ENCODE measurements at places on chromosomes 7 and 10. TPM values are rescaled to one million over a fixed set of nuclear protein-coding genes. Genes with fewer than 3 reads are reported as not detected.

Gene IRF5
- 12.7 TPM for total RNA-seq

Gene VPS37D
- 1.1 TPM for total RNA-seq

Gene TBXAS1
- total RNA-seq, result 3.1 TPM

Gene FAM25A
- 6.8 TPM for total RNA-seq

Gene LEP
- total RNA-seq, result 1.0 TPM

Gene JAKMIP3
- total RNA-seq, result 0.07 TPM

Gene NPSR1
- not detected for total RNA-seq

Gene SLC18A3
- not detected for total RNA-seq

Gene VAX1
- total RNA-seq, result not detected

Gene GSDME
- 95.6 TPM for total RNA-seq

Gene LRRTM3
- 0.24 TPM for total RNA-seq

Gene PTPRE
- total RNA-seq, result 44.2 TPM

Gene NXPH1
- not detected for total RNA-seq

Gene ERLIN1
- total RNA-seq, result 31.5 TPM

Gene METTL27
- 13.0 TPM for total RNA-seq

Gene EGR2
- 1.2 TPM for total RNA-seq

Gene GIMAP4
- total RNA-seq, result not detected

Gene SPDYE11
- not detected for total RNA-seq

Gene OPN4
- not detected for total RNA-seq

Gene NPY4R
- not detected for total RNA-seq

Gene HOXA3
- 2.0 TPM for total RNA-seq

Gene TMEM213
- total RNA-seq, result not detected

Gene TFR2
- total RNA-seq, result 0.17 TPM

Gene TMEM270
- not detected for total RNA-seq

Gene CXCL12
- 0.50 TPM for total RNA-seq

Gene RELN
- 0.50 TPM for total RNA-seq

Gene CALHM1
- total RNA-seq, result not detected

Gene CPA1
- total RNA-seq, result 0.67 TPM
